ENCODE measurements at places on chromosomes 11 and 22.

GRCh38 chr22:45891996-45892621 is 84.9 kb downstream of the WNT7B start:
- DNase-seq: no peak

DNA sequence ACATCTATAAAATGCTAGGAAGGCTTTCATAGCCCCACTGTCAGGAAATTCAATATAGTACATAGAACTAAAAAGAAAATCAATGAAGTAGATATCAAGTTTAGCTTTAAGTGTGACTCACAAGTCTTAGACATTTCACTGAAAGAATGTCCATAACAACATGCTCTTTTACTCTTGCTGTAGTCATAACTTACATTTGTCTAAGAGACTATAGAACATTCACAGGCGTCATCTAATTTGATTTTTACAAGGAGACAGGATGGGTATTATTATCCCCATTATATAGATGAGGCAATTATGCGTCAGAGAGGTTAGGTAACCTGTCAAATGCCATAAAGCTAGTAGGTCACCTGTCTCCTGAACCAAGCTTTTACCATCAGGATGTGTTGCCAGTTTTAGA is 36.9 kb downstream of the BDNF start:
- no peak for DNase-seq

DNA sequence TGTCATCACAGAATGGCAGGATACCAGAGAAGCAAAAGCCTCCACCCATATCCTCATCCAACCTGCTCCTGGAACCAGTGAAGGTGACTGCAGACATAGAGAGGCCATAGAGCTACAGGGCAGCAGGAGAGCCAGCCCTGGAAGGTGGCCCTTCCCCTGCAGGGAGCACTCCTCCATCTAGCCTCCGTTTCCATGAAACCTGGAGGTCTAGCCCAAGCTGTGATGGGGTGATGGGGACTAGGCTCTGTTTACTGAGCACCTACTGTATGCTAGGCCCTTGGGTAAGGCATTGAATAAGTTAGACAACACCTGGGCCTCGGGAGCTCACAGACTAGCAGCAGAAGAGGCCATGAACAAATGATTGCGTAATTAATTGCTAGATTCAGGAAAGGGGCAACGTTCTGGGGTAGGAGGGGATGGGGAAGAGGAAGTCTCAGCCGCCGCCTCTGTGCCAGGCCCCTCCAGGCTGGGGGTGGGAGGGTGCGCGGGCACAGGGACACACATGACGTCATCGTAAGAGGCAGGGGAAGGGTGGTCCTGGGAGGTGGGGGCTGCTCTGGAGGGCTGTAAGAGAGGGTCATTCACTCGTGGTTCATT is 784 bp upstream of the SYNGR1 start:
- peak; percentile 78 for DNase-seq

GRCh38 chr11:106442032-106442431 is 364.6 kb downstream of the AASDHPPT start:
- no peak for DNase-seq

DNA sequence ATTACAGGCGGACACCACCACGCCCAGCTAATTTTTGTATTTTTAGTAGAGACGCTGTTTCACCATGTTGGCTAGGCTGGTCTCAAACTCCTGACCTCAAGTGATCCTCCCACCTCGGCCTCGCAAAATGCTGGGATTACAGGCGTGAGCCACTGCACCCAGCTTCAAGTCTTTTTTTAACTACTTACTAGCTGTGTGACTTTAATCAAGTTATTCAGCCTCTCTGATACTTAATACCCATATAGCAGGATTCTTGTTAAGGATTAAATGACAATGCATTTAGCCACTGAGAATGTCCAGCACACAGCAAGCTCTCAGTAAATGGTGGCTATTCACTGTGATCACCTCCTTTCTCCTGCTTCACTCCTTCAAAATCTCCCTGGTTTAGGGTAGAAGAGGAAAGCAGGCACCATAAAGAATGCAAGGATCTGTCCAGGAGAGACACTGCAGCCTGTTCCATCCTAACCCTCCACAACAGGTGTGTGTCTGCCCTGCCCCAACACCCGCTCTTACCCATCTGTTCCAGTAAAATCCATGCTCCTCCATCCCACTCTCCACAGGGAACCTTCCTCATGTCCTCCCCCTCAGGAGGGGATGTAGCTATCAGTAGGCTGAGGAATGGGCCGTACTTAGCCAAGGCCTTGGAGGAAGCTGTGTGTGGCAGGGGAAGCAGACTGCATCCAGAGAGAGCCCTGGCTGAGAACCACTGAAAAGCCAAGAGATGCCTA is 69.3 kb downstream of the MICAL3 start:
- no peak for DNase-seq

DNA sequence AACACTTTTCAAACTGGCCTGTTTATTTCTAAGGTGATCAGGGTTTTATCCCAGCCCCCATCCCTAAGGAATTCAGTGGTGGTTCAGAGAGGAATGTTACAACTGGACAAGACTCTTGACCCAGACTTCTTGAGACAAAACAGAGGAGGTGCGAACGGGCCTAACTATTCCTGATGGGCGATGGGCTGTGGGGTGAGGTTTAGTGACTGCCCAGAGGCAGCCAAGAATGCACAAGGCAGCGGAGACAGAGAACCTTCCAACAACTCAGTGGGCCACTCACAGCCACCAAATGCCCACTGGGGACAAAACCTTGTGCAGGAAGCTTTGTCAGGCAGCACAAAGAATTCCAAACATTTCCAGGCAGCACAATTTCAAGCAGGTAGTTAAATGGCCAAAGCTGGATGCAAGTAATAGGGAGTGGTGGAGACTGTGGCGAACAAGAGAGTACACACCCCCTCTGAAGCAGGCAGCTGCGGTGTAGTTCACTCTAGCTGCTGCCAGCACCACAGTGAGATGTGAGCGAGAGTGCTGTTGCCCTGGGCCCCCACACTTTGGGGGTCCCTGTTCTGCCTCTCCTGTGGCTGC is 29.2 kb downstream of the SCUBE1 start:
- DNase-seq: no peak

DNA sequence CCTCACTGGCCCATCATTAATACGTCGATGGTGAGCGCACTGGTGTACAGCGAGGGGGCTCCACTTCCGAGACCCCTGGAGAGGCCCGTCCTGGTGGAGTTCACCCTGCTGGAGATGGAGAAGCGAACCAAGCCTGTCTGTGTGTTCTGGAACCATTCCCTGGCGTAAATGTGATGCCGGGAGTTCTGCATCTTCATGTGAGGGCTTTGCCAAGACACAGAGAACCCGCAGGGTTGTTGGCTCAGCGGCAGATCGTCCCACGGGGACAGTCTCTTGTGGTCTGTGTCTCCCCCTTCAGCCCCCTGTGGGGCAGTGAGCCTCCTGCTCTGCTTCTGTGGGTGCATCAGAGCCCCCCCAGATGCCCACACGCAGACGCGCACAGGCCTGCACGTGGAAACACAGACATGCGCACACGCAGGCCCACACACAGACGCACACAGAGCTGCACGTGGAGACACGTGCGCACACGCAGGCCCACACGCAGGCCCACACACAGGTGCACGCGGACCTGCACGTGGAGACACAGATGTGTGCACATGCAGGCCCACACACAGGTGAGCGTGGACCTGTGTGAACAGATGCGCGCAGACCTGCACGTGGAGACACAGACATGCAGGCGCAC is 55.8 kb upstream of the PRODH start:
- no peak for DNase-seq

DNA sequence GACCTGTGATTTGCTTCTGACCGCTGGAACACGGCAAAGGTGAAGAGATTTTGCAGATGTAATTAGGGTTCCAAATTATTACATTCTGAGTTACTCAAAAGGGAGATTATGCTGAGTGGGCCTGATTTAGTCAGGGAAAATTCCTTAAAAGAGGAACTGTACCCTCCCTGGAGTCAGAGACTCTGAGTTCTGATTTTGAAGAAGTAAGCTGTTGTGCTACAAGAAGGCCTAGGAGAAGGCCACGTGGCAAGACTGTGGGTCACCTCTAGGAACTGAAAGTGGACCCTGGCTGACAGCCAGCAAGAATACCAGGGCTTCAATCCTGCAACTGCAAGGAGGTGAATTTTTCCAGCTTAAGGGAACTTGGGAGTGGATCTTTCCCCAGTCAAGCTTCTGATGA is 45.3 kb downstream of the CHRDL2 start:
- no peak for DNase-seq

All from GF-D8 (cell line).